ENCODE measurements at places on chromosomes 16 and 17. TPM values are rescaled to one million over a fixed set of nuclear protein-coding genes. Genes with fewer than 3 reads are reported as not detected.

GRCh38 chr16:4488499-4488967 lies 12.3 kb downstream of the HMOX2 start:
- no peak for DNase-seq

The SLC16A6 gene
- total RNA-seq = 1.8 TPM

The CEP112 gene
- 20.0 TPM for total RNA-seq

DNA sequence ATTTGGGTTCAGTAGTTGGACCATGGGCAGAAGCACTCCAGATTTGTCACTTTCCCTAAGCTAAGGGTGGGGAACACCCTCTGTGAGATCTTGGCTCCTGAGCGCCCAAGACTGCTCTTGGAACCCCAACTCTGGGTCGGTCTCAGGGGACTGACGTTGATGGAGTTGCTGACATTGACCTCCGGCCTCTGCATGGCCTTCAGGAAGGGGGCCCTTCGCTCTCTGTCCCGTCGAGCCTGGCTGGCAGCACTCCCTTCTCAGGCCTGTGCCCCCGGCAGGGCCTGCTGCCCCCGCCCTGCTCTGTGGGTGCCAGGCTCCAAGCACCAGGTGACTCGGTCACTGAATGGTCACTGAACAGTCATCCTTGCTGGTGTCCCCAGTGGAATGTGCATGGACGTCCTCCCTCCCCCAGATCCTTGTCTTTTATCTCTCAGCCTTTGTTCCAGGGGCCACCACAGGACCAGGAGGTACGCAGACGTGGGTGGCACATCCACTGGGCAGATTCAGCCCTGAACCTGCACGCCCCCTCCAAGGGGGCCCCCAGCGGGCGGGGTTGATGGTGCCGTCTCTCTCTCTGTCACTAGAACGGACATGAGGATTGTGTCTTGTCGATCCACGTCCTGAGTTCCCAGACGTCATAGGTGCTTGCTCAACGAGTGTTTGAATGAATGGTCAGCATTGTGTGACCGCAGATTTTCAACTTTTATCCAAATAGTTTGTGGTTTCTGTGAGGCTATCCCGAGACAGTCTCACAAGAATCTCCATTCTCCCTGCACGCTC lies 314.5 kb downstream of the SEC14L1 start:
- DNase-seq = no peak

DNA sequence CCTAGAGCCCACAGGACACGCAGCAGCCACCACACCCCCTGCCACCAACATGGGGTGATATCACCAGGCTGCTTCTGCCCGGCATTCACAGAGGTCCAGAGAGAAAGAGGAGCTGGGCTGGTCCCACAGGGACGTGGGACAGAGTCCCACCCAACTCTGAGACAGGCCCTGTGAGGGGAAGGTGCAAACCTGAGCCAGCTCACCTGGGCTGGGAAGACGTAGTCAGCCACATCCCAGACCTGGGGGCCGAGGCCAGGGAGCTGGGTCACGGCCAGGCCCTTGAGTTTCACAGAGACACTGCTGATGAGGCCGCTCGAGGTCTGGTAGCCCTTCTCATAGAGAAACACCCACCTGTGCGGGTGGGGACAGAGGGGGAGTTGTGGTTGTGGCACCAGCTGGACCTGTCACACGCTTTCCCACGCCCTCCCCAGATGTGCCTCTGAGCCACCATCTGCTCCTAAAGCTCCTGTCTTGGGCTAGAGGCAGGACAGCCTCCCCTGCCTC lies 11.2 kb downstream of the P2RX1 start:
- DNase-seq = no peak

The SPG7 gene
- total RNA-seq = 392 TPM

DNA sequence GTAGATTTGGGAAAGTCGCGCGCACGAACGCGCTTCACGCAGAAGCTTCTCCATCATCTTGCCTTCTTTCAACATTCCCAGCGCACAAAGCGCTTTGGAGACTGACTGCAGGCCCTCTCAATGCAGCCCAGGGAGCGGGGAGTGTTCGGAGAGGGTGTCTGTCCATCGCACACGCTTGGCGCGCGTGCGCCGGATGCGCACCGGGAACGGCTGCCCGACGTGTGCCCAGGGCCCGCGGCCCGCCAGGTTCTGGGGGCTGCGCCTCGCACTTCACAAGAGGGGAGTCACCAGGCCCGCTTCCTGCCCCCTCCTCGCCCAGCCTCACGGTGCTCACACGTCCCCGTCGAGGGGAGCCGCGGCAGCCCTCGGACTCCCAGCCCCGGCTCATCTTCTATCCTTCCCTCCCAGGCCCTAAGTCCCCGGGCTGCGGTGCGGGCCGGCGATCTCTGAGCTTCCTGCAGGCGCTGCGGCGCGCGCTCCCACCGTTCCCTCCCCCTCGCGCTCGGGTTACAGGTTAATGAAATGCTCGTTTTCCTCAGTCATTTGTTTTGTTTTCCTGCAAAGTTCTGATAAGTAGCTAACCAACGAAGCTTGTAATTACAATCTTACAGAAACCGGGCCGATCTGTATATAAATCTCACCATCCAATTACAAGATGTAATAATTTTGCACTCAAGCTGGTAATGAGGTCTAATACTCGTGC lies 2.8 kb upstream of the IRX3 start:
- peak; percentile 45 for DNase-seq

DNA sequence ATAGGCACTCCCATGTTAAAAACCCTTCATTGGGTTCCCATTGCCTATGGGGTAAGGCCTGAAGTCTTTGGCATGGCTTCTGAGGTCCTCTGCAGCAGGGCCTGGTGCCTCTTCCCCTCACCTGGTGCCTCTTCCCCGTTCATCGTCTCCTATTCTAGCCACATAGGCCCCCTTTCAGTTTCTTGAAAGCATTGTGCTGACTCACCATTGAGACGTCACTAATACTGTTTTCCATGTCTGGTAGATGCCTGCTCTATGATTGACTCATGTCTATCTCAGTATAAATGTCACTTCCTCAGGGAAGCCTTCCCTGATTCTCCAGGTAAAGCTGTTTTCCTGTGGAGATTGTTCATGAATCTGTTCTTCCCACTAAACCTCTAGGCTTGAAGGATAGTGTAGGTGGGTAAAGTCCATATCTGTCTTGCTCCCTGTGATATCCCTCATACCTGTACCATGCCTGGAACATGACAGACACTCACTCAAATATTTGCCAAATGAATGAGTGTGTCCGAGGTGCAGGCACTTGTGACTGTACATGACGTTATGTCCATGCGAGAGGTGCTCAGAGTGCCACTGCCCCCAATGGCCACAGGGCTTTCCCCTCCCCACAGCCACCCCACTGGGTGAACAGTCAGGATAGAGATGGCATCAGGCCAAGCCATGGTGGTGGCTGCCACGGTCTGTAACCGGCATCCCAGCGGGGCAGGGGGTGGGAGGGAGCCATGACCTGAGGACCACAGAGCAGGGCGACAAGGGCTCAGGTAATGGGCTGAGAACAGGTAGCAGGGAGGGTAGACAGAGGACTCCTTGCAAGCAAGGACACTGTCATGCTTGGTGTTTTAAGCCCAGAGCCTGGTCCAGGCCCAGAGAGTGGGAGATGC lies 85.2 kb upstream of the FAM20A start:
- DNase-seq = no peak

The ALOX15 gene
- not detected for total RNA-seq

The NT5M gene
- 2.8 TPM for total RNA-seq

DNA sequence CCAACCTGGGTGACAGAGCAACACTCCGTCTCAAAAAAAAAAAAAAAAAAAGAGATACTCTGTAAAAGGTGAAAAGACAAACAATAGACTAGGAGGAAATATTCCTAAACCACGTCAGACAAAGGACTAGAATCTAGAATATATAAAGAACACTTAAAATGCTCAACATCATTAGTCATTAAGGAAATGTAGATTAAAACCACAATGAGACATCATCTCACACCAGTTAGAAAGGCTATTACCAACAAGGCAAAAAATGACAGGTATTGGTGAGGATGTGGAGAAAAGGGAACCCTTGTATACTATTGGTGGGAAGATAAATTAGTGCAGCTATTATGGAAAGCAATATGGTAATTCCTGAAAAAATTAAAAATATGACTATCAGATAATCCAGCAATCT lies 903.1 kb upstream of the SOX9 start:
- no peak for DNase-seq

- DNase-seq = no peak
Observed at GRCh38 chr17:70047619-70048419, 27.2 kb upstream of the KCNJ16 start.

DNA sequence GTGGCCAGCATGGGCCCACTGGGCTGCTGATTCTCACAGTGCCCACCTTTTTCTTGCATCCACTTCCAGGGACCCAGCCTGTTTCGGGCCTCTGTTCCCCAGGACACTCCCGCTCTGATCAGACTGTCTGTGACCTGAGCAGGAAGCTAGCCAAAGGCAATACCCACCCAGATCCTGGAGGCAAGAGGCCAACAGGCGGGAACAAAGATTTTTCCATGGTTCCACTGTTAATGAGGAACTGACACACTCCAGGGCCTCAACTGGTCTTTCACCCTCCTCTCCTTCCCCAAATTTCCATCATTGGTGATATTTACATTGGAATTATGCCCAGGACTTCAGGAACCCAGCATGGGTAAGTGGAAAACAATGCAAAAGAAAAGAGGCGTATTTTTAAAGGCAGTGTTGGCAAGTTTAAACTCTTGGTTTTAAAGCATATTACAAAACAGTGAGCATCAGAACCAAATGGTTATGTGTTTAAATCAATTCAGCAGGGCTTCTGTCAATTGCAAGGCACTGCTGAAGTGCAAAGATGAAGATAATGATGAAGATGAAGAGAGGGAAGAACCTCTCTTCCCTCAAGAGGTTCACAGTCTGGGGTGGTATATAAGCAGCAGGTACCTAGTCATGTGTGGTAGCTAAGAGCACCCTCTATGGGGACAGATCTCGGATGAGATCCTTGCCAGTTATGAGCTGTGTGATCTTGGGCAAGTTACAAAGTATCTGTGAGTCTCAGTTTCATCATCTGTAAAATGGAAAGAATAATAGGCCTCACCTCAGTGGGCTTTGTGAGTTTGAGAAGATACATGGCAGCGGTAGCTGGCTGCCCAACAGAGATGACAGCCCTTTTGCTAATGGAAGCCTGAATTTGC lies 14.4 kb upstream of the ATP2A3 start:
- no peak for DNase-seq

DNA sequence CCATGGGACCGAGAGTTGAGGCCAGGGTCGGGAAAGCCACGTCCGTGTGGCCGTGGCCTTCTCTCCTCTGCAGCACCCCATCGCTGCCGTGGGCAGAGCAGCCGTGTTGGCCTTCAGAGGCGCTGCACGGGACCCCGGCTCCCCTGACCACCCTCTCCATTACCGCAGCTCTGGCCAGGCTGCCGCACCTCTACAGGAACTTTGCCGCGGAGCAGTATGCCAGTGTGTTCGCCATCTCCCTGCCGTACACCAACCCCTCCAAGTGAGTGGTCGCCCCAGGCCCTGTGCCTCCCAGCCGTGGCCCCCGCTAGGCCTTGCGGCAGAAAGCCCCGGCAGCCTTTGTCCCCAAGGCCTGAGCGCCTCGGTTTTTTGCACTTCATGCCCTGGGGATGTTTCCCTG lies 27.8 kb downstream of the TSC2 start:
- DNase-seq = no peak

The TBC1D3E gene
- not detected for total RNA-seq

DNA sequence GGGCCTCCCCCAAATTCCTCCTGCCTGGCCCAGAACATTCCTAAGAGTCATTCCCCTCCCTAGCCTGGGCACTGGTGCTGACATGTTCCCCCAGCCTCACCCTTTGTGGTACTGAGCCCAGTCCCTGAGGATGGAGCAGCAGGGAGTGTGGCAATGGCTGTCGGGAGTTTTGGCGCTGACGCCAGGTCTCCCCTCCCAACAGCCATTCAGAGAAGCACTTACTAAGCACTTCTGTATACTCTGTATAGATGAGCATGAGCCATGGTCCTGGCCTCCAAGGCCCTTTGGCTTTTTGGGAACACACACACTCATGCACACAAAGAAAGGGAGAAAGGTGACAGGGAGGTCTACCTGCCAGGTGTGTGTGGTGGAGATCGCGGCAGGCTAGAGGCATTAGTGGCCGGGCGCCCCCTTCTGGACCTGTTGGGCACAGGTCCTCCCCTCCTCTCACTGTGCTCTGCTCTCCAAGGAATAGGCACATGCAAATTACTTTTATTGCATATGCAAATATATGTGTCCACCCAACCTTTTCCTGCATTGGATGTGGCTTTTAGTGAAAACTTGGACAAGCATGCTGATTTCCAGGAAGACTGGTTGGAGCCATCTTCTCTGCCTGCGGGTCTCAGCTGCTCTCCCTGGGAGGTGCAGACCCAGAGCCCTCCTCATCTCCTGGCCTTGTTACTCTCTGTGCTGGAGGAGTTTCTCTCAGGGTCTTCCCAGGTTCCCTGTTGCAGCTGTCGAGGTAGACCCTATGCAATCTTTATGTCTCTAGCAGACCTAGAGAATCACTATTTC lies 17.4 kb upstream of the C17orf107 start:
- DNase-seq = peak; percentile 73

DNA sequence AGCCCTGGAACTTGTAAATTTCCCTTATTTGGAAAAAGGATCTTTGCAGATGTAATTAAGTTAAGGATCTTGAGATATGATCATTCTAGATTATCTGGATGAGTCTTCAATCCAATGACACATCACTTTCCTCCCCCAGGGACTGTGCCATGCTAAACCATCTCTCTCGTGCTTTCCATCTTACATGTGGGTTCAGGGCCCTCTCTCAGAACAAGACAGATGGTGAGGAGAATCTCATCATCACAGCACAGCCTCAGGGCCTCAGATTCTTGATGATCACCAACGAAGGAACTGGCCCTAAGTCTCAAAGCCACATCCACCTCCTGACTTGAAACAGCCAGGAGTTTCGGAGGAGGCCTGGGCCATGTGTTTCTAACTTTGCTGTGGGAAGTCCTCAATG lies 78.7 kb downstream of the LITAF start:
- no peak for DNase-seq

DNA sequence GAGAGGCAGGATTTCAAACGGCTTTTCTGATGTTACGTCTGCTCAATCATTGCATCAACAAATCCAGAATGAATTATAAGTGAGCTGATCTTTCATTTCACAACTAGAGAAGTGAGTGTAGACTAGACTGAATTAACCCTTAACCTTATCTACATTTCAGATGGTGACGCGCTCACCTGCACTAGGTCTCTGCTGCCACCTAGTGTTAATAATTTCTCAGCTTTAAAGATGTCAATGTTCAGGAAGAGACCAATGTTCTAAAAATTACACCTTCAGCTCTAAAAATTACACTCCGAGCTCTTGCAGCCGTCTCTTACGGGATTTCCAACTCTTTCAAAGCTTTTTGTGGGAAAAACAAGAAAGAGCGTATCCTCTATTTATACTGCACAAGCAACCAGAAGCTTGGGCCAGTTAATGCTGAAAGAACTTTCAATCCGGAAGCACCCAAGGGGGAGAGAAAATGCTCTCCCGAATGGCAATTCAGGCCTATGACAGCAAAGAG lies 88.2 kb upstream of the FA2H start:
- no peak for DNase-seq

- DNase-seq = peak; percentile 94
Observed at GRCh38 chr16:4474192-4474961, at the start of gene NMRAL1. TSS of gene NMRAL1 (minus strand) at chr16:4474625. CDS start at chr16:4474132, 493 bp downstream.

The PRDM7 gene
- not detected for total RNA-seq

The FAM20A gene
- 20.8 TPM for total RNA-seq

DNA sequence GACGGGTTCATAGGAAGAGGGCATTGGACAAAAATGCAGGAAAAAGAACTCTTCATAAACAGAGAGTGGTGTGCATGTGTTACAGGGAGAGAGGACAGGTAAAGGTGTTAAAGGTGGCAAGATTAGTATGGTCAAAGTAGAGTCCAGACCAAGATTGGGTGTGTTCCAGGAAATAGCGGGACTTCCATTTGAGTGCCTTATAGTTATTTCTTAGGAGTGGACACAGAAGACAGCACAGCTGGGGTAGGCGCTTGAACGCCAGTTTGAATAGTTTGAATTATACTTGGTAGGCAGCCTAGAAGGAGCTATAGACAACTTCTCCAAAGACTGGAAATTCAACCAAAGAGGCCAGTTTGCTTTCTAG lies 63.4 kb downstream of the MAP2K6 start:
- DNase-seq = no peak

The TOP2A gene
- total RNA-seq = 2.0 TPM

Data from thyroid gland (tissue), 4 donors.